ENCODE measurements at places on chromosomes 11 and 22.

- no peak for DNase-seq
Measured at GRCh38 chr11:124643042-124643604, 20.5 kb downstream of the TBRG1 start.

DNA sequence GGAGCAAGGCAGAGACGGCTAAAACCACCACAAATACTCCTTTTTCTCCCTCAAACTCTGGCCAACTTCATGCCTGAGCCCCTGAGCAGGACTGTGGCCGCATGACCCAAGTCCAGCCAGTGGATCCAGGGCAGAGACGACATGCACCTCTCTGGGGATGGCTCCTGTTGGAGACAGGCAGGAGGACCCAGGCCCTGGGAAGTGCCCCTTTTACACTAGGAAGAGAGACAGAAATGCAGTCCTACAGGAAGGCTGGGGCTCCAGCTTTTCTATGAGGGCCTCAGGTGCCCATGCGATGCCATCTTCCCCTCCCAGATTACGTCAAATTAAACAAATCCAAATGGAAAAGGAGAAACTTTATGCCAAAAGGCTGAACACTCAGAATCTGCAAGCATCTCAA lies 498.0 kb downstream of the BRD1 start:
- DNase-seq: no peak

- DNase-seq: no peak
Measured at GRCh38 chr11:19660076-19660475, 52.6 kb upstream of the NAV2 start.

- no peak for DNase-seq
Measured at GRCh38 chr11:5335170-5335569, 8.2 kb downstream of the OR51B5 start.

GRCh38 chr11:118168316-118168715 lies 8.1 kb downstream of the SCN2B start:
- no peak for DNase-seq

DNA sequence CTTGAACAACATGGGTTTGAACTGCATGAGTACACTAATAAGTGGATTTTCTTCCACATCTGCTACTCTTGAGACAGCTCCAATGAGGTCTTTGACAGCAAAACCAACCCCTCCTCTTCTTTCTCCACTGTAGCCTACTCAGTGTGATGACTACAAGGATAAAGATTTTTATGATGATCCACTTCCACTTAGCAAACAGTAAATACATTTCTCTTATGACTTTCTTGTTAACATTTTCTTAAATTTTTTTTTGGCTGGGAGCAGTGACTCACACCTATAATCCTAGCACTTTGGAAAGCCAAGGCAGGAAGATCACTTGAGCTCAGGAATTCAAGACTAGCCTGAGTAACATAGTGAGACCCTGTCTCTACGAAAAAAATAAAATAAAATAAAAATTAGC lies 9.9 kb upstream of the EIF4G2 start:
- no peak for DNase-seq

GRCh38 chr11:86488553-86488952 lies 113.9 kb downstream of the CCDC81 start:
- no peak for DNase-seq

DNA sequence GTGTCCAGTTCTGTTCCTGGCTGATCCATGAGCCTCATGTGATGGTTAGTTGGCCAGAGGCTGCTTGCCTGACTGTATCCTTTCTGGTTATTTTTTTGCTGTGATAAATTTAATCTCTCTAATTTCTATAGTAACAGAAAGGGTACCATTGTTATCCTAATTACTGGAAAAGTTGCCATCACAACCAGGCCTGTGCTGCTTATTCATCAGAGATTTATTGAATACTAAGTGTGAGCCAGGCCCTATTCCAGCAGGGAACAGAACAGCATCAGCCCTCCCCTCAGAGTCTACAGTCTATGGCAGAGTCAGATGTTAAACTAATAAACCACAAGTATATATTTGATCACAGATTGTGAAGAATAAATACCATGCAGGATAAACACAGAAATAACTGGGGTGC lies 86.8 kb downstream of the DEPDC5 start:
- DNase-seq: no peak

GRCh38 chr11:502288-503178 lies 4.5 kb downstream of the RNH1 start:
- DNase-seq: no peak

GRCh38 chr11:80007616-80008015 lies 566.8 kb upstream of the TENM4 start:
- no peak for DNase-seq

GRCh38 chr11:59957094-59957493 lies 6.7 kb upstream of the OOSP4A start:
- DNase-seq: no peak

DNA sequence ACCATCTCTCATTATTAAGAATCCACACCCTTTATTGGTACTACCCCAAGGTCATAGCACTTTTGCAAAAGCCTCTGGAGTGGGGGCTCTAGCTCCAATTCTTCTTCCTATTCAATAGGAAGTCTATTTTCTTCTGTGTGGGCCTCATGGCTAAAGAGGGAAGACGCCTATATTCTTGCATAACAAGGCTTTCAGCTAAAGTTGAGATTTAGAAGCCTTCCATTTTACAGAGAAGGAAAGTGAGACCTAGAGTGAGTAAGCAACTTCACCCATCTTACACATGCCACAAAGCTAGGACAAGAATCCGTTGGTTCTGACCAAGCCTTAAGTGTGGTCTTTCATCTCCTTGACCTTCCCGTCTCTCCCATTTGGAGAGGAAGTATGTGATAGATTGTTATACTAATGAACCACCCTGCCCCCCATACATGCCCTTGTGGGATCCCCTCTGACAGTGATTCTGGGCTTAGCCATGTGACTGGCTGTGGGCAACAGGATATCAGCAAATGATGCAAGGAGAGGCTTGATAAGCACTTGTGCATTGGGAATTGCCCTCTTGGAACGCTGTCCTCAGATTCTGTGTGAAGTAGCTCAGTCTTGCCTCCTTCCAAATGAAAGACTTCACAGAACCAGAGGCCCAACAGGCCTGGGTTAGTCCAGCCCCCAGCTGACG lies 12.3 kb downstream of the BACE1 start:
- DNase-seq: no peak

GRCh38 chr22:36595154-36595553 lies 66.2 kb upstream of the EIF3D start:
- no peak for DNase-seq

GRCh38 chr11:612961-613300 lies 2.8 kb downstream of the IRF7 start:
- no peak for DNase-seq

- no peak for DNase-seq
Measured at GRCh38 chr11:18772211-18772610, 19.4 kb downstream of the PTPN5 start.

GRCh38 chr11:63768237-63769041 lies at the start of gene ZFTA:
TSS of gene ZFTA (minus strand) at chr11:63768775. CDS start at chr11:63768622, 153 bp downstream.
- DNase-seq: peak; percentile 35

- DNase-seq: no peak
Measured at GRCh38 chr22:48876951-48877350, 950.7 kb downstream of the BRD1 start.

- no peak for DNase-seq
Measured at GRCh38 chr22:43129426-43130425, 13.5 kb downstream of the MCAT start.

- no peak for DNase-seq
Measured at GRCh38 chr11:70246196-70246595, 24.3 kb upstream of the PPFIA1 start.

DNA sequence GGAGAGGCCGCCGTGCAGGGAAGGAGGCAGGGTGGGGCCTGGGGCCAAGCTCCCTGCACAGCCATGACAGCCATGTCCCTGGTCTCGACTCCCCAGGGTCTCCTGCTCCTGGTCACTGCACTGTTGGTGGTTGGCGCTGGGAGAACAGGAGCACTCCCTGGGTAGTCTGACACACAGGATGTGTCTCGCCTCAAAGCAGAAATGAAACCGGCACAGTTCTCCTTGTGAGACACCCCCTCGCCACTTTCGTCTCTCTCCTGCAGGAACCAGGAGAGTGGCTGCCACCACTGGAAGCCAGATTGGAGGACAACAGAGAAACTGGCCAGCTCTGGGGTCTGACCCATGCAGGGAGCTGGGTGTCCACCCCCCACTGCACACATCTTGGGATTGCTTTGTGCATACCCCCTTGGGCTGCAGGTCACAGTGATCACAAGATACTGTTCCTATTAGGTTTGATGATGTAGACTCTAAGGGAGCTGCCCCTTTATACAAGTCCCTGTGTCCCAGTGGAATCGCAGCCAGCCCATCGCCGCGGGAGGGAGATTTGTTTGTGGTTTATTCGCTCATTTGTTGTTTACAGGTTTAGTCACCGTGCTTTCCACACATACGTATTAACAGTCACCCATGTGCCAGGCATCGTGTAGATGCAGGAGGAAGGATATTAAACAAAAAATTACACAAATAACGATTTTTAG lies 27.0 kb upstream of the YWHAH start:
- DNase-seq: no peak

DNA sequence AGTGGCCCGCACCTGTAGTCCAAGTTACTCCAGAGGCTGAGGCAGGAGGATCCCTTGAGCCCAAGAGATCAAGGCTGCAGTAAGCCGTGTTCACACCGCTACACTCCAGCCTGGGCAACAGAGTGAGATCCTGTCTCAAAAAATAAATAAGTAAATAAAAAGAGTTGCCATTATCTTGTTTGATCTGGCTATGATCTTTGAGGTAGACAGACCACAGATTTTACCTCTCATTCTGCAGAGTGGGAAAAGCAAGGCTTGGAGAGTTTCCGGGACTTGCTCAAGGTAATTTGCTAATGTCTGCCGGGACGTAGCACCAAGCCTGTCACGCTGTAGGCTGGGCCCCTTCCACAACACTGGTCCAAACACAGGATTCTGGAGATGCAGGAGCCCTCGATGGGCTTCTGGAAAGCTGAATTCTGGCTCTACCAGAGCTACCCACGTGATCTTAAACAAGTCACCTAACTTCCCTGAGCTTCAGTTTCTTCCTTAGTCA lies 6.8 kb downstream of the GRAP2 start:
- DNase-seq: no peak

DNA sequence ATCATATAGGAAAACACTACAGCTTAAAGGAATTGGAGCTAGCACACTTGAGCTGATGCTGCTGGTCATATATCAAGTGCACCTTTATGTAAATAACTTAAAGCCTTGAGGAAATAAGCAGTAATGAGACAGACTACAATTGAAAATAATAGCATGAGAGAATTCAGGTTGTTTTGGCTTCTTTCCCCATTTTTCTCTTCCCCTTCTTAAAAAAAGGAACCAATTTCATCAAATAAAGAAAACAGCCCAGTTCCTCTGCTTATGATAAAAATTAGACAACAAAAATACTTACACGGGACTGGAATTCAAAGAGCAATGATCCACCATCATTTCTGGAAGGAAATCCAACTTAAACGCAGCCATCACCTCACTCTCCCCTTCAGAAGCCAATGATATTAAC lies 50.2 kb upstream of the RAPSN start:
- DNase-seq: no peak

GRCh38 chr11:117915672-117916235 lies 13.4 kb downstream of the TMPRSS13 start:
- no peak for DNase-seq

DNA sequence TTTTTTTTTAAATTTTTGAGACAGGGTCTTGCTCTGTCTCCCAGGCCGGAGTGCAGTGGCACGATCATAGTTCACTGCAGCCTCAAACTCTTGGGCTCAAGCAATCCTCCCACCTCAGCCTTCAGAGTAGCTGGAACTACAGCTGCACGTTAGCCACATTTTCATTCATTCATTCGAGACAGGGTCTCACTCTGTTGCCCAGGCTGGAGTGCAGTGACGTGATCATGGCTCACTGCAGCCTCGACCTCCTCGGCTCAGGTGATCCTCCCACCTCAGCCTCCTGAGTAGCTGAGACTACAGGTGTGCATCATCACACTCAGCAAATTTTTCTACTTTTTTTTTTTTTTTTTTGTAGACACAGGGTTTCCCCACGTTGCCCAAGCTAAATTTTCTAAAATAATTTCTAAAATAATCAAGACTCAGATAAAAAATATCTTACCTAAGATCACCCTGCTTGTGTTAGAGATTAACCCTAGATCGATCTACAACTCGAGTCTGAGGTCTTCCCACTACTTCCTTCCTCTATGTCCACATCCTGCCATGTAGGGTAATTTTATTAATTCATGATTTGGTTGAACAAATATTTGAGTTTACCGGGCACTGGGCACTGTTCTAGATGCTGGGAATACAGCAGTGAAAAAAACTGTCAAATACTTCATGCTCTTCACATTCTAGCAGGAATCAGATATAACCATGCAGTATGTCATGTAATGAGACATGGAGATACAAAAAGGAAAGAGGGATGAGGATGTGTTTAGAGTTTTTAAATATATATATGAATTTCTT lies 15.1 kb downstream of the EIF4G2 start:
- DNase-seq: no peak

DNA sequence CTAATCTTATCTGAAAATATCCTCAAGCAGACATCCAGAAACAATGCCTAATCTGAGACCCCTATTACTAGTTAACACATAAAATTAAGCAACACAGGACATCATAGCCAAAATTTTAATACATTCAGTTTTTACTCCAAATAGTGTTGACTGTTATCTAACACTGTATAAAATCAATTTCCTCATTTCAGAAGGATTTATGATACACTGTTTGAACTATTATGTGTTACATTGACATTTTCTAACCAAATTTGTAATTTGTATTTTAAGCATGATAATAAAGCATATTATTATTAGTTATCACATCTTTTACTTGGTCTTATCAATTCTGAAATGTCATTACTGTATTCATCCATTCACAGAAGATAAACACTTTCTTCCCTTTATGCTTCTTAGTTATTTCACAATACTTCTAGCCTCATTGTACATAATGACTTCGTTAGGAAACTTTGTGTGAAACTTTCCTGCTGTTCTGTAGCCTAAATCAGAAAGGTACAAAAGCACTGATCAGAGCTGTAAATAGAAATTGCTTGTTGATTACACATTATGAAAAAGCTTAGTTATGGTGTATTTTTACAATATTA lies 1248.9 kb downstream of the JRKL start:
- DNase-seq: no peak

DNA sequence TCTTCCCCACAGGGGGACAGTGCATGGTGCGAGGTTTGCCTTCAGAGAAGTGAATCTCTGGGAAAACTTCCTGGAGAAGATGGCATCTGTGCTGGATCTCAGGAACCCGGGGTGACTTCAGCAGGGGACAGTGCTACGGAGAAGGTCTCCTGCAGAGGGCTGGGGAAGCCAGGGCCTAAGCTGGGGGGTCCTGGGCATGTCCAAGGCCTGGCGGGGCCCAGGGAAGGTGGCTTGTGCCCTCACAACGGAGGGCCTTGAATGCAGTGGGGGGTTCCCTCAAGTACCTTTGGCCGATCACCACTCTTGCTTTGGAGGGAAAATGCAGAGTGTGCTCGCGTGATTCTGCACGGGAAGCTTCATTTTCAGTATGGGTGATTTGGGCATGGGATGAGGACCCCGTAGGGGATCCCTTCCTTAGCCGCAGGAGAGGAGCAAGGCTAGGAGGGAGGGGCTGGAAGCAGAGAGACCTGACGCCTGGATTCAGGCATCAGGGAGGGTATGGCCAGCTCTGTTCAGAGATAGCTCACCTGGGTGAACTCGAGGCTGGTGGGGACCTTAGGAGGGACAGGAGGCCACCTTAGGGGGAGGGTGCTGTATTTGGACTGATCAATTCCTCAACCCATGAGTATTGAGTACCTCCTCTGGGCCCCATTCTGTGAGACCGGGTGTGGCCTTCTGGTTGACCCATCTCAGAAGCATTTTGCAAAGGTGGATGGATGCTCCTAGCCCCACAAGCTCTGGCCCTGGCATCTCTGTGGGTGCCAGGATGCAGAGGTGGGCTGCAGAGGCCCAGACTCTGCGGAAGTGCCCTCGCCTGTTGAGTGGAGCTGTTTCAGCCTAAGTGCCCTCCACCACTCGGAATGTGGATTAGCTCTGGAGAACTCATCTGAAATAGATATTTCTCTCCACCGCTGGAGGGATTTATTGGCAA lies 529.4 kb downstream of the TBC1D22A start:
- no peak for DNase-seq
